ENCODE measurements at places on chromosomes 16 and 17.

GRCh38 chr16:14564323-14564722 lies 65.7 kb downstream of the PARN start:
- no peak for DNase-seq

DNA sequence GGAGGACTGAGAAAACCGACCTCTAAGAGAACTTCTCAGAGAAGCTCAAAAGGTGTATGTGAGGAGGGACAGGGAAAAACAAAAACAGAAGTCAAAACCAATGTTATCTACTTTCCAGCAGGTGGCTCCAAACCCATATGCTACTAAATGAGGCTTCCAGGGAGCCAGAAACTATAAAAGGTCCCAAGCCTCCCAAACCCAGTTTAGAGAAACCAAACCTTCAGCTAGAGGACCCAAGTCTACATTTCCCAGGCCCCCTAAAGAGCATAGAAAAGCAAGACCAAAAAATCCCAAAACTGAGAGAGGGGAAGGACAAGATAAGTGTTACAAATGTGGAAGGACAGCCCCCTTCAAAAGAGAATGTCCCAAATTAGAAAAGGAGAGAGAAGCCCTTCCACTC lies 3.7 kb downstream of the HPR start:
- DNase-seq: no peak

- no peak for DNase-seq
Measured at GRCh38 chr17:60803059-60803458, 125.4 kb downstream of the BCAS3 start.

DNA sequence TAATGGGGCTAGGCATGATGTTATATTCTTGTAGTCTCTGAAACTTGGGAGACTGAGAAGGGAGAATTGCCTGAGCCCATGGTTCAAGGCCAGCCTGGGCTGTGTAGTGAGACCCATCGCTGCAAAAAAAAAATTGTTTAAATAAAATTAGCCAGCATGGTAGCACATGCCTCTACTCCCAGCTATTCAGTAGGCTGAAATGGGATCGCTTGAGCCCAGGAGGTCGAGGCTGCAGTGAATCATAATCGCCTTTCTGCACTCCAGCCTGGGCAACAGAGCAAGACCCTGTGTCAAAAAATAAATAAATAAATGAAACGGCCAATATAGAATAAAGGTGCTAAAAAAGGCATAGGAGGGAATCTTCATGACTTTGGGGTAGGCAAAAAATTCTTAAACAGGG lies 13.9 kb upstream of the SLX4 start:
- no peak for DNase-seq
